ENCODE measurements at places on chromosomes 4 and X. TPM values are rescaled to one million over a fixed set of nuclear protein-coding genes. Genes with fewer than 3 reads are reported as not detected.

GRCh38 chrX:8916697-8917096, 115.5 kb upstream of the FAM9A start:
- DNase-seq, result no peak

GRCh38 chr4:20430259-20430941, 178.7 kb downstream of the SLIT2 start:
- DNase-seq, result no peak

- DNase-seq, result peak; percentile 72
These were observed 1.1 kb downstream of the FBXL5 start for GRCh38 chr4:15653864-15654592.

GRCh38 chr4:27915822-27916221, 1055.2 kb downstream of the STIM2 start:
- DNase-seq, result no peak

GRCh38 chrX:149223854-149224253, 281.3 kb downstream of the IDS start:
- no peak for DNase-seq

GRCh38 chrX:7690842-7691241, 152.1 kb upstream of the VCX start:
- DNase-seq, result no peak

GRCh38 chr4:87089368-87089767, 131.1 kb downstream of the KLHL8 start:
- DNase-seq, result peak; percentile 64

Gene AKAP14
- not detected for total RNA-seq

Gene KLHL8
- 17.3 TPM for total RNA-seq

Gene ADAM29
- total RNA-seq, result not detected

Gene GCNA
- 3.2 TPM for total RNA-seq

Gene MAGEC1
- total RNA-seq, result not detected

Gene MAGED1
- 64.3 TPM for total RNA-seq

Measured in dermis blood vessel endothelial cell (primary cell).